ENCODE measurements at places on chromosomes 5 and 9.

DNA sequence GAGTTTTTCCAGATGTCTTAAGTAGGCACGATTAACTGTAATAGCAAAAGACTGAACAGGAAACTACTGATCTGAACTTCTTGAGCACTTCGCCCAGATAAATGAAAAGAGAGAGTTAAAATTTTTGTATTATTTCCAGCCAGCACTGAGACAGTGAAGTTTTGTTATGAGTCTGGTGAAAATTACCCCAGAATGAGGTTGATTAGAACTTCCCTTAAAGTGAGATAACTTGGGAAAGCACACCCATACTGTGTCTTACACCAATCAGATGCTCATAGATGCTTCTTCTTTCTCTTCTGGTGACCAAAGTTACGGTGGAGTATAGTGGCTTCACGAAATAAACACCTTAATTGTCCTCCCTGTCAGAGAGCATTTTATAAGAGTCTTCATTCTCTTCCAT, 131.8 kb upstream of the SLC12A2 start:
- no peak for DNase-seq

DNA sequence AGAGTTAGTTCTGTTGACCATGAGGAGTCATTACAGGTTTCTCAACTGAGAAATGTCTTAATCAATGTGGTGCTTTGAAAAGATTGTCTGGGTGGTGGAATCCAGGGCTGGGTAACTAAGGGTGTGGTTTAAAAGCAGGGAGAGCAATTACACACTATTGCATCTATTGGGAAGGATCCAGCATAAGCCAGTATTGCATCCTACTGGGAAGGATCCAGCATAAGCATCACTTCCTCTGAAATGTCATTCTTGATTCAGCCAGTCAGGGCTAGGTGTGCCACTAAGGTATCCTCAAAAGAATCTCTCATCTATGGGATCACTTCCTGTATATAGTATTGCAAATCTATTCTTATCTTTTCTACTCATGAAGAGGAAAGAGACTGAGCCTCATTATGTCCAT, 38.6 kb downstream of the ELOVL7 start:
- no peak for DNase-seq

- DNase-seq = no peak
These were observed 130.2 kb downstream of the MAT2B start for GRCh38 chr5:163635631-163636030.

- peak; percentile 60 for DNase-seq
These were observed 175.1 kb downstream of the HCN1 start for GRCh38 chr5:45521067-45521466.

GRCh38 chr9:129472651-129473102, 148.2 kb downstream of the C9orf50 start:
- DNase-seq = no peak

DNA sequence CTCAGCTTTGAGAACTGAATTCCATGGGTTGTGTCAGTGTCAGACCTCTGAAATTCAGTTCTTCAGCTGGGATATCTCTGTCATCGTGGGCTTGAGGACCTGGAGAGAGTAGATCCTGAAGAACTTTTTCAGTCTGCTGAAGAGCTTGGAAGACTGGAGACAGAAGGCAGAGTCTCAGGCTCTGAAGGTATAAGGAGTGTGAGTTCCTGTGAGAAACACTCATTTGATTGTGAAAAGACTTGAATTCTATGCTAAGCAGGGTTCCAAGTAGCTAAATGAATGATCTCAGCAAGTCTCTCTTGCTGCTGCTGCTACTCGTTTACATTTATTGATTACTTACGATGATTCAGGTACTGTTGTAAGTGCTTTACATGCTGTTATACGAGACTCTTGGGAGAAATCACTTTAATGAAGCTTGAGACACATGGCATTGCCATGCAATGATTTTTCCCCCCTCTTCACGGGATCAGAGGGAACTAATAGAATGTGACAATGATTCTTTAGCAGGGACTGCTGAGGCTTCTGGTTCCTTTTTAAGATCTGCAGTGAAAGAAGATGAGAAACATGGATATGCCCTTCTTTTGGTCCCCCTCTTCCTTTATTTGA, 63.8 kb downstream of the PTTG1 start:
- DNase-seq = no peak

- DNase-seq = no peak
These were observed 1076.5 kb downstream of the MAT2B start for GRCh38 chr5:164581889-164582288.

GRCh38 chr9:83186155-83186737, 123.3 kb upstream of the RASEF start:
- no peak for DNase-seq

DNA sequence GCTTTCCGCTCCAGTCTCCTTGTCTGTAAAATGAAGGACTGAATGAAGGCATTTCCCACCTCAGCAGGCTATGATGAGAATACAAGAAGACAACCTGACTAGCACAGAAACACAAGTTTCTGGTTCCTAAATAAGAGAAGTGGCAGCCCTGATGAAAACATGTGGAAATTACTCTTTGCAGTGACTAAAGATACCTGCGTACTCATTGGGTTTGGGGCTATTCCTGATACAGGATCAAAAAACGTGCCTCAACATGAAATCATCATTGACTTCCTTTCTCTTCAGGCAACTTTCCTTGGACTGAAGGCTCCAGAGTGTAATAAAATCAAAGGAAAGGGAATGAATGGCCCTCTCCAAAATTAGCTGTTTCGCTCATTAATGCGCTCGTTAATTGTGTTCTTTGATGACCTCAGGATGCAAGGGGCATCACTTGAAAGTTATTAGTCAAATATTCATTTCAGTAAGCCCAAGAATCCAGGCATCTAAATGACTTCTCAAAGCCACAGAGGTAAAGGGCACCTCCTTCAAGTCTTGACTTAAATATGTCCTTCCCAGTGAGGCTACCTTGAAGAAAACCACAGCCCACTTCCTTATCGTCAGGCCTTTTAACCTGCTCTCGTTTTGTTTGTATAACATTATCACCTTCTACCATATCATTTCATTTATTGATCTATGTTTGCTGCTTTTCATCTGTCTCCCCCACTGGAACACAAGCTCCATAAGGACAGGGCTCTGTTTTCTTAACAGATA, 68.9 kb downstream of the RASEF start:
- DNase-seq = peak; percentile 25

- DNase-seq = no peak
These were observed 6.8 kb upstream of the WDR41 start for GRCh38 chr5:77498952-77499351.

DNA sequence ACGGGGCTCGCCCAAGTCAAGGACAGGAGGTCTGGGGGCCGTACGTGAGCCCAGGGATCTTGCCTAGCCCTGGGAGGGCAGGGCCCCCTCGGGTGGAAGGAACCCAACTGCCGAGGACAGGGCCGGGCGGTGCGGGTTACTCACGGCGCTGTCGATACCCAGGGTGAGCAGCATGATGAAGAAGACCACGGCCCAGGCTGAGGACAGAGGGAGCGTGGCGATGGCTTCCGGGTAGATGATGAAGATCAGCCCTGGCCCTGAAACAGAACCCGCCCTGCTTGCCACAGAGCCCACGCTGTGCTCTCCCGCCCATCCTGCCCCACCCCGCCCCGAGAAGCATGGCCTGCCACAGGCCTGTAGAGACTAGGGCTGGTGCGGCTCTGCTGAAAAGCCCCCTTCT, 34.1 kb downstream of the SLC6A3 start:
- DNase-seq = no peak

DNA sequence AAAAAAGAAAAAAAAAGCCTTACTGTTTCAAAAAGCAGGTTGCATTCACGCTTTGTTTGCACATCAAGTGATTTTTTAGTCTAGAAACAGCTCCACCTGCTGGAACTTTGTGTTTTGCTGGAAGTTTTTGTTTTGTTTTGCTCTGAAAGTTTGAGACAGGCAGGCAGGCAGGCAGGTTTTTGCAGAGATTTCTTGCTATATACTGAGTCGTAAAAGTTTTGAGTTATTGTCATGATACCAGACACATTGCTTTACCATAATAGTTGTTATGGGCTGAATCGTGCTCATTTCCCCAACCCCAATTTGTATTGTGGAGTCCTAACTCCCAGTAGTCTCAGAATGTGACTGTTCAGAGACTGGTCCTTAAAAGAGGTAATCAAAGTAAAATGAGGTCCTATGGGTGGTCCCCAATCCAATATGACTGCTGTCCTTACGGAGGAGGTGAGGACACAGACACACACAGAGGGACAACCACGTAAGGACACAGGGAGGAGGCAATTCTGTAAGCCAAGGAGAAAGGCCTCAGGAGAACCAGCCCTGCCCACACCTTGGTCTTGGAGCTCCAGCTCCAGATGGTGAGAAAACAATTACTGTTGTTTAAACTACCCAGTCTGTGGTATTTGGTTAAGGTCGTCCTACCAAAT, 20.9 kb downstream of the OR2Y1 start:
- DNase-seq = no peak

DNA sequence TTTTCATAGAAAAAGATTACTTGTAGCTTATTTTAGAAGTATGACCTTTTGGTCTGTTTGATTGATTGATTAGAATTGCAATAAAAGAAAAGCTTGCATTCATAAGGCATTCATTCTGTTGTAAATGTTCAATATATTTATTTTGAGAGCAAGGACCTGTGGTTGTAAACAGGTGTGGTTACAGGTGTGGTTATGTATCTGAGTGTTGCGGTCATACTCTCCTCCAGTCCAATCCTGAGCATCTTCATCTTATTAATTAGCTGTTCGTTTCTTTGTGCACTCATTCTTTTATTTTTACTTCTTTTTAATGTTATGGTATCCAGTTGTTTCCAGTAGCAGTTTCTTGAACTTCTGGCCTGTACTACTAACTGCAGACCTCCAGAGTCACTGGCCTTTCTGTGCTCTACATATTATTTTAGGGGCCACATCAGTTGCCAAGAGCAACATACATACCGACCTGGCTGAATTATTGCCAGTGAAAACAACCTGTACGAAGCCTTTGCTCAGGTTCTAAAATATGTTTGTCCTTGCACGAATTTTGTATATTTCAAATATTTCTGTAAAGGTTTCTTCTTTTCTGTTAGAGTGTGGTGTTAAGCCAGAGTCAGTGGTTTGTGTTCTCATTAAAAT, 128.7 kb downstream of the CDC42SE2 start:
- no peak for DNase-seq

DNA sequence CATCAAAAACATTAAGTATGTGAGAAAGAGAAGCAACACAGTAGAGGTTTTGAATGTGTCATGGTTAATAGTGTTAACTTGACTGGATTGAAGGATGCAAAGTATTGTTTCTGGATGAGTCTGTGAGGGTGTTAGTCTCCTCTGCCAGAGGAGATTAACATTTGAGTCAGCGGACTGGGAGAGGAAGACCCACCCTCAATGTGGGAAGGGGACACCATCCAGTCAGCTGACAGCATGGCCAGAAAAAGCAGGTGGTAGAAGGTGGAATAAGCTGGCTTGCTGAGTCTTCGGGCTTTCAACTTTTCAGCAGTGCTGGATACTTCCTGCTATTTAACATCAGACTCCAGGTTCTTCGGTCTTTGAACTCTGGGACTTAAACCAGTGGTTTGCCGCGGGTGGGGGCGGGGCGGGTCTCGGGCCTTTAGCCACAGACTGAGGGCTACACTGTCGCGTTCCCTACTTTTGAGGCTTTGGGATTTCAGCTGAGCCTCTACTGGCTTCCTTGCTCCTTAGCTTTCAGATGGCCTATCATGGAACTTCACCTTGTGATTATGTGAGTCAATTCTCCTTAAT, 309.9 kb upstream of the ST8SIA4 start:
- no peak for DNase-seq

GRCh38 chr9:110095776-110096175, 112.2 kb downstream of the C9orf152 start:
- no peak for DNase-seq

DNA sequence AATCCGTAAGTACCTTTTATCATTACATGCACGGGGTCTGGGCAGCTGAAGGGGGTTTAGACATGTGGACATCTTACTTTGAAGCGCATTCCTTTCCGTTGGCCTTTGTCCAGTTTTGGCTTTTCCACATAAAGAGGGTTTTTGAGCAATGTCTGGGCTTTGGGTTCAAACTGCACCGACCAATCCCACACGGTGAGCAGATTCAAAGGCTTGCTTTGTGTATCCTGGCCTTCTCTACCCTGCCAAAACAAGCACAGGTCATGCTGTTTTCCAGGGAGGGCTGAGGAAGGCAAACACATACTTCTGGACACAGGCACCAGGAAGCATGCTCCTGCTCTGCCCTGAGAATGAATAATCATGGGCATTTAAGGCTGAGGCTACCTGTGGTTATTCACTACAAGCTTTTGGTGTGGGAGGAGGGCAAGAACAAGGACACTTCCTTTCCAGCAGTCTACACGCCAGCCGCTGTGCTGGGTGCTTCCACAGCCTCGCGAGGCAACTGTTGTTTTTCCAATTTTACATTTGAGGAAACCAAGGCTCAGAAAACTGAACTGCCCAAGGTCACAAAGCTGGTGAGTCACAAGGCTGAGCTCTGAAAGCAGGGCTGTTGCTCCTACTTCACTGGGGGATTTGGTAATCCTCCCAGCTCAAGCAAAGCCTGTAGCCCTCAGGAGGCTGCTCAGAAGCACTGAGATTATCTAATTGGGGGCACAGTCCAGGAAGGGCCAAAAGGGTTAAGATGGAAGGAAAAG, 59.8 kb upstream of the GOLPH3 start:
- peak; percentile 76 for DNase-seq

- no peak for DNase-seq
These were observed 447.5 kb upstream of the GRIN3A start for GRCh38 chr9:102185962-102186361.
